Inflammatory macrophage treated with lipopolysaccharide for 1 hour (primary cell): ENCODE measurements at places on chromosomes 12 and 14.

DNA sequence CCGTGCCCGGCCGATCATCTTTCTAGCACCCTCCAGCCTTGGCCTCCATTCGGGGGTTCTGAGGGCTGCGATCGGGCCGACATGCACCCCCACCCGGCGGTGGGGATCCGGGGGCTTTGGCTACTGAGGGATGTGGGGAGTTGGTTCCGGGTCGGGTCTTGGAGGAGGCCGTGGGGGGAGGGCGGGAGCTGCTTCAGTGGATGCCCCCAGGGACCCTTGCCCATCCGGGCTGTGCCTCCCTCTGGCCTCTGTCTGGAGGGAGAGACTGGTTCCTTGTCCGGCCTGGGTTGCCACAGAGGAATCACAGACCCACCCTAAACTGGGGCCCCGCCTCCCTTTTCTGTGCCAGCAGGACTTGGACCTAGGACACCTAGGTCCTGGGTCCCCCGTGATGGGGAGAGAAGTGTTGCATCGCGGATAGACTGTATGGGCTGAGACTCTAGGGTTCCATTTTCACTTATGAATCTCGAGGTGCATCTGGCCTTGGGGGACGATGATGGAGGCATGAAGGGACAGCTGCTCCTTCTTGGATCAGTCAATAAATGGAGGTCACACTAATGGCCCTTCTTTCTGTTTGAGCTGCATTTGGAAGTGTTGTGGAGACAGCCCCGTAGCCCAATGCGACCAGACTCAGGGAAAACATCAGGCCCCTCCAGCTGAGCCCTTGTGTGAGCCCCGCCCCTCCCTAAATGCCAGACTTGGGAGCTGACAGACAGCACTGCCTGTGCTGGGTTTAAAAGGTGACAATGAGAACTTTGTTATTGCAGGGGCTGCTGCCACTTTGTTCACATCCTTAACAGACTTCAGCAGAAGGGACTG, 577 bp downstream of the DTX3 start:
- no peak for DNase-seq

- DNase-seq: no peak
Measured at GRCh38 chr12:130873825-130874224, 2.0 kb downstream of the RAN start.

DNA sequence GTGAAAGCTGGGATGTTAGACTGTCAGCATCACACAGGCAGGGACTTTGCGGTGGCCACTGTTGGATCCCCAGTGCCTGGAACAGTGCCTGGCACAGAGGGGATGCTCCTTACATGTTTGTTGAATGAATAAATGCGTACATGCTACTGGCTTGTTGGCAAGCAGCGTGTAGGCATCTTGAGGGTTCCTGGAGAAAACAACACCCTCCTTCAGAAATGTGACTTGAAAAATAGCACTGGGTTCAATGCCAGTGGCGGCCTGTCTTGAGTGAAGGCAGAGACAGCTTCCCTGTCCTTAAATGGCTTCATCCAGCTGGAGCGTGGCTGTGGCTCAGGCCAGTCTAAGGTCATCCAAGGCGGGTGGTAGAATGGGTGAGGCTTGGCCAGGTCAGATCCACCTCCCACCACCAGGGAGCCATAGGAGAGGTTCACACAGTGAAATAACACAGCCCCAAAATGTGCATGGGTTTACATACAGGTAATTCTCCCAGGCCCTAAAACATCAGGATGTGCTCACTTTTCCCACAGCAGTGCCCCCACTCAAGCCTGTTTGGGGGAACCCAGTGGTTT, 171.4 kb downstream of the PHETA1 start:
- no peak for DNase-seq

DNA sequence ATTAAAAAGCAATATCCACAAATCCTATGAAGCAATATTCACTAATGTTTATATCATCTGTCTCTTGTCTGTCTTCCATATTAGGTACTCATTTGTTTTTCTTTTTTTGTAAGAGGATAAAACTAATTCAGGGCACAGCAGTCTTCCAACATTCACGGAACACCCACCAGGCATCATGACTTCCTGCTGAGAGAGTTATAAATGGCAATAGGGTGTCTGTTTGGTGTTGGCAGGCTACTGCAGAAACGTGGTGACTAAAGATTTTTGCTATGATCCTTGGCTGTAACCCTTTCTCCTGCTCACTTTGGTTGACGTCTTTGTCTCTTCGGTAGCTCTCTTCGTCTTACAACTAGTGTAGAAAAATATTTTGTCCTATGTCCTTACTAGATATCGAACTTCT, 860.6 kb upstream of the MGAT4C start:
- no peak for DNase-seq

DNA sequence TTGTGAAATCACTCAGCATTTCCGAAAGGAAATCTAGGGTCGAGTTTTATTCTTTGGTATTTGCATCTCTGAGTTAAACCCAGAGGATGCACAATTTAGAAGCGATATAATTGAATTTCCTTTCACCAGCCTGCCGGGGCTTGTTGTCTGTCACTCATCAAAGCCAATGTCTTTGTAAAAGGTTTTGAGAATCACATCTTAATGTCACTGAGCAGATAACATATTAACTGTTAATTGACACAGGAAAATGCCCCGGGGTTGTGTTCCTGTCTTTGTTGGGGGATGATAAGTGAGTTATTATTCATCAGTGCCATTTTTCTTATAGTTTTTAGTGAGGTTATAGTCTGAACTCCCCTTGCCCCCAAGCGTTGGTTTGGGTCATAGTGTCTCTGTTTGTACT, 73.4 kb downstream of the DUSP6 start:
- DNase-seq: no peak

DNA sequence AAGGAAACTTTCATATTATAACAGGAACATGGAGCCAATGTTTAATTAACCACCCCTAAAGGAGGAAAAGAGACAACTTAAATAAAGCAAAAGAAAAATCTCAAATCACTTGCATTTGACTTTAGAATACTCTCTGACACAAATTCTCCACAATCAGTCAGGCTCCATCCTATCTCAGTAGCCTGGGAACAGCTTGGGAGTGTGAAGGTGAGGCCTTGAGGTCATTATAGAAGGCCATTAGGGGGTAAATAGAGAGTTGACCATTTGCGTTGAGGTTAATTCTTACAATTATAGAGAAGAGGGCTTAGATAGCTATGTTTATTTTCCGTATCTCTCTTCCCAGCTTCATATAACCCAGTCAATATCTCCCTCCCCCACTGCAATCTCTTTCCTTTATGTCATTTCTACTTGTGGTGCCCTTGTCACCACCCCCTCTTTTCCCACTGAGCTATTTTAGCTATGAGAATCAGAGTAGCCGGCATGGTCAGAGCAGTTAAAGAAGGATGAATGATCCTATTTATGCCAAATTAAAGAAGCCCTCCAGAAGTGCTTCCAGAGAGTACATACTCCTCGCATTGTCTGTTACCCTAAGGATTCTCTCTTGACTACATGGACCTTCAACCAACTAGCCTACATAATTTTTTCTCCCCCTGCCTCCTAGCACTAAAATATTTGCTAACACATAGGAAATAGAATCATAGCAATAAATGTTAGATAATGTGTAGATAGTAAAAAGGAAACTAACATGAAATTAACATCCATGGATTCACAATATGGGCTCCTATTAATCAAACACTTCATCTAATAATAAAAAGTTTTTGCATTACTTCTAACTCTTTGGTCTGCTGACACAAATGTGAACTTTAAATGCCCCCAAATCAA, 135.2 kb upstream of the KRR1 start:
- no peak for DNase-seq

DNA sequence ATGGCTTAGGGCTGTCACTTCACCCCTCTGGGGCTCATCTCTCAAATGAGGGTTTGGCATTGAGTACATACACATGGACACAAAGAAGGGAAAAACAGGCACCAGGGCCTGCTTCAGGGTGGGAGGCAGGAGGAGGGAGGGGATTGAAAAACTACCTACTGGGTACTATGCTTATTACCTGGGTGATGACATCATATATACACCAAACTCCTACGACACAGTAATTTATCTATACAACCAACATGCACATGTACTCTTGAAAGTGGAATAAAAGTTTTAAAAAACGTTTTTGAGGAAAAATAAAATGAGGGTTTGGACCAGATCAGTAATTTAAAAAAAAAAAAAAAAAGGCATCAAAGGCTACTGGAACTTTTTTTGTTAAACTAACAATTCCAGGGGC, 3.6 kb upstream of the TC2N start:
- no peak for DNase-seq

DNA sequence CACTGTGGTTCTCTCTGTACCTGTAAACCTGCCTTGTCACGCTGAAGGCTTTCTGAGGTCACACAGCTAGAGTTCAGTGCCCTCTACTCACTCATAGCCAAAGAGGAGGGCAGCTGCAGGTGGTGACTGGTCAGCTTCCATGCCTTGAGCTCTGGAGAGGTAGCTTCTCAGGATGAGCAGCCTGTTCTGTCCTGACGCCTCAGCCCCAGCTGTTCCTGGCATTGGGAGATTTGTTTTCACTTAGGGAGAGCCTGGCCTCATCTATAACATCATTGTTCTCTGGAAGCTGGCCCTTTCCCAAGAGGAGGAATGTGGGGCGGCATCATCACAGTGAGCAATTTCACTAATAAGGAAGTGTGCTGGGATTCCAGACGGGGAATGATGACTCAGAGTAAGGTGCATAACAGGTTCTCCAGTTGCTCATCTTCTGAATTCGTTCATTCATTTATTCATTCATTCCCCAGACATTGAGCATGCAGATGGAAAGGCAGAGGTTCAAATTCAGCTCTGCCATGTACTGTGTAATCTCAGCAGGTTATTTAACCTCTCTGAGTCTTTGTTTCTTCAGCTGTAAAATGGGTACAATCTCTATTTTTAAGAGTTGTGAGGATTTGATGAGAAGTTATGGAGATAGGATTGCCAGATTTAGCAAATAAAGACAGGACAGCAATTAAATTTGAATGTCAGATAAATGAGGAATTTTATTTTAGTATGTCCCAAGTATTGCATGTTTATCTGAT, 255.8 kb upstream of the CRY1 start:
- no peak for DNase-seq

- peak; percentile 17 for DNase-seq
Measured at GRCh38 chr12:19642345-19642744, 203.1 kb downstream of the AEBP2 start.

DNA sequence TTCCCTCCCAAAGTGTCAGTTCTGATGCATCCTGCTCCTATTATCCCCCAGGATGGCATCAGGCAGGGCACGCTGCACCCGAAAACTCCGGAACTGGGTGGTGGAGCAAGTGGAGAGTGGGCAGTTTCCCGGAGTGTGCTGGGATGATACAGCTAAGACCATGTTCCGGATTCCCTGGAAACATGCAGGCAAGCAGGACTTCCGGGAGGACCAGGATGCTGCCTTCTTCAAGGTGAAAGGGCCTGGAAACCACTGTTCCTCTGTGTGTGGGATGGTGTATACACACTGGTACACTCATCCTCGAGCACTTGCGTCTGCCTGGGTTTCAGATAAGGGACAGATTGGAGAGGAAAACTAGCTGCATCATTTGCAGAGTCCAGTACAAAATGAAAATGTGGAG, 1.0 kb downstream of the IRF9 start:
- DNase-seq: no peak

DNA sequence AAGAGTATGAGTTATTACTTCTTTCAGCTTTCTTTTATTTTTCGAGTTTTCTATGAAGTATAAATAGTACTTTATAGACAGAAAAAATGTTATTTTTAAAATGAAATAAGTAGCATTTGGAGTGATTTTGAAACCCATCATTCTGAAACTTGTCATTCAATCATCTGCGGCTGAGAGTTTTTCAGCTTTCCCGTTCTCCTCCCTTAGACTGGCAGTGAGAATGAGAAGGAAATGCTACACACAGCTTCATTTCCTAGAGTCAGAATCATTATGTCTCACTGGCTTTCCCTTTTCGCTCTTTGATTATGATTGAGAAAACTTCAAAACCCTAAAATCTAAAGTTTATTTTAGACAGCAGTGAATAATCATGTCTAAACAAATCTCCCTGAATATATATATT, 33.7 kb upstream of the GNPNAT1 start:
- no peak for DNase-seq

DNA sequence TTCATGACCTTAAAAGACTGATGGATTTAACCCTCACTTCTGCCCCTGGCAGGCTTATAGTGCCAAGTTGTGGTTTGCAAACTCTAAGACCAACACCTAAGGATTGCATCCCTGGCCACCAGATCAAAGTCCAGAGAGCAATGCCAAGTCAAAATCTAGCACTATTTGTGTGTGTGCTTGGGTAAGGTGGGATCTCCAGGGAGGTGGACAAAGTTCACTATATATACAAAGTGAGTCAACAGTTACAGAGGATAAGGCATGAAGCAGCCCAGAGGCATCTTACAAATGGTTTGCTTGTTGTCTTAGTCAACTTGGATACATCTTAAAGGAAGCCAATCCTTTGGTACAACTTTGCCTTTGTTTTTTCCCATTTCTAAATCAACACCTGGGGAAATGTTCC, 137.3 kb downstream of the MSRB3 start:
- no peak for DNase-seq

GRCh38 chr14:92670160-92670559, 78.3 kb downstream of the LGMN start:
- peak; percentile 44 for DNase-seq

GRCh38 chr12:109088818-109089217, 4.5 kb downstream of the ALKBH2 start:
- DNase-seq: no peak

GRCh38 chr12:121494093-121494787, 86.6 kb downstream of the KDM2B start:
- no peak for DNase-seq

DNA sequence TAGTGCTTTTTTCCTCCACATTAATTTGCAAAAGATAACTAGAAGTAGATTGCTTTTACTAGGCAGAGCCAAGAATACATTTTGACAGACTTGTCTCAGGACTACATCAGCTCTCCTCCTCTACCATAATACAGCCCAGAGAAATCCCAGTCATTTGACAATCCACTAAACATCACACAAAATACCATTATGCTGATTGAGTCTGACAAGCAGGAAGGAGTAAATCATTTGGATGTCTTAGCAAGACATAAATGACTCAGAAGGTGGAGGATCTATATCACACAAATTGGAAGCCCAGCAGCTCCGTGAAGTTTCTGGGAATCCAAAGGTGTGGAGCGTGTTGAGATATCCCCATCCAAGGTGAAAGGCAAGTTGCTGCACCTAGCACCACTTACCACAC, 75.4 kb upstream of the FKBP4 start:
- no peak for DNase-seq

DNA sequence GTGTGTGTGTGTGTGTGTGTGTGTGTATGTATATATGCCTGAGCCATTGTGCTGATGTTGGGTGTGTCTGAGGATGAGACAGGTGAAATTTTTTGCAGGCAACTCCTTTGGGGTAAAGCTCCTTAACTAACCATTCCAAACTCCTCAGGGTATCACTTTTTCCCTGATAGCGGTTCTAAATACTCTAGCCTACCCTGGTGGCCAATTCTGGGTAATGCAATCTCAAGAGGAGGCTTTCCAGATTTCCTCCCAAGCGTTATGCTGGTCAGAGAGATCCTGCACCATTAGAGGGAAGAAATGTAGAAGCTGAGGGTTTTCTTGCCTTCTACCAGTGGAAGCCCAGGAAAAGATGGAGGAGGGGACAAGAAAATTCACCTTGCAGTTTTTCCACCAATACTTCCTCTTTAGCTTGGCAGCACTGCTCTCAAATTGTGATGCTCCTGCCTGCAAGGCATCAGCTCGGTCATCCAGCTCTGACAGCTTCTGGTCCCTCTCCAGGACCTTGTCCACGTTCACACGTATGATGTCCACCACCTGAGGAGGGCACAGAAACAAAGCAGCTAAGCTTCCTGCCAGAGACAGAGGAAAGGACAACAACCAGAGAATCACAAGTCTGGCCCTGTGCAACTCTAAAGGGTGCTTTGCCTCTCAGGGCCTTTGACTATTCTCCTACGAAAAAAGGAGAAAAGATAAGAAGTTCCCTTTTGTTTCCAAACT, 4.9 kb downstream of the VAMP1 start:
- DNase-seq: peak; percentile 88

GRCh38 chr12:52398176-52398575, 8.0 kb downstream of the KRT82 start:
- DNase-seq: no peak
